AG10803 (cell line): ENCODE measurements at places on chromosomes 11 and 22.

DNA sequence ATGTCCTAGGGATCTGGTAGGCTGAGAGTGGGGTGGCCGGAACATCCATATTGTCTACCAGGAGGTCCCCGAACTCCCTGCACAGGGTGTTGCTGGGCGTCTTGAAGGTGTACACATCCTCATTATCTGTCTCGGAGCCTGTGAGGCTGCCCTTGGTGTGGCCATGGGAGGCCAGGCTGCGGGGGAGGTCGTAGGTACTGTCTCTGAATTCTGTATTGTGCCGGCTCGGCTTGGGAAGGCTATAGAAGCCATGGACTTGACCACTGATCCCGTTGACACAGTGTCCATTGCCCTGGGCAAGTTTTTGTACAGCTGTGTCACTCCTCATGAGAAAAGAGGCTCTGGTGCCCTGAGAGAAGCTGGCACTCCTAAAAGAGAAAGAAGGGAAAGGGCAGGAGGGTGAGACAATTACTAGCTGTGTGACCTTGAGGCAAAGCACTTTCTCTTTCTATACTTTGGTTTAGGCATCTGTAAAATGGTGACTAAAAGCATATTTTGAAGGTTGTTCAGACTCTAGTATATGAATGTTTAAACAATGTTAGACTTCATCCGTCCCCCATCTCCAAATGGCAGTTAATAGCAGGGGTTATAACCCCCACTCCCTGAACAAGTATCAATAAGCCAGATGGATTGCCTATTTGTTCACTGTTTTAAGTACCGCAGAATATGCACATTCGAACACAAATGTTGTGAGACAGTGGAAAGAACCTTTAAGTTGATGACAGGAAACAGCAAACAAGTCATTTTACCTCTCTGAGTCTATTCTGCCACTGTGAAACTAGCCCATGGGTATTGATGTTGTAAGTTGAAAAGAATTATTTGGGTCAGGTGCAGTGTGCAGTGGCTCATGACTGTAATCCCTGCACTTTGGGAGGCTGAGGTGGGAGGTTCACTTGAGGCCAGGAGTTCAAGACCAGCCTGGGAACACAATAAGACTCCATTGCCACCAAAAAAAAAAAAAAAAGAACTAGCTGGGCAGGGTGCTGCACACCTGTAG lies 38.3 kb downstream of the USP35 start:
- DNase-seq: no peak

DNA sequence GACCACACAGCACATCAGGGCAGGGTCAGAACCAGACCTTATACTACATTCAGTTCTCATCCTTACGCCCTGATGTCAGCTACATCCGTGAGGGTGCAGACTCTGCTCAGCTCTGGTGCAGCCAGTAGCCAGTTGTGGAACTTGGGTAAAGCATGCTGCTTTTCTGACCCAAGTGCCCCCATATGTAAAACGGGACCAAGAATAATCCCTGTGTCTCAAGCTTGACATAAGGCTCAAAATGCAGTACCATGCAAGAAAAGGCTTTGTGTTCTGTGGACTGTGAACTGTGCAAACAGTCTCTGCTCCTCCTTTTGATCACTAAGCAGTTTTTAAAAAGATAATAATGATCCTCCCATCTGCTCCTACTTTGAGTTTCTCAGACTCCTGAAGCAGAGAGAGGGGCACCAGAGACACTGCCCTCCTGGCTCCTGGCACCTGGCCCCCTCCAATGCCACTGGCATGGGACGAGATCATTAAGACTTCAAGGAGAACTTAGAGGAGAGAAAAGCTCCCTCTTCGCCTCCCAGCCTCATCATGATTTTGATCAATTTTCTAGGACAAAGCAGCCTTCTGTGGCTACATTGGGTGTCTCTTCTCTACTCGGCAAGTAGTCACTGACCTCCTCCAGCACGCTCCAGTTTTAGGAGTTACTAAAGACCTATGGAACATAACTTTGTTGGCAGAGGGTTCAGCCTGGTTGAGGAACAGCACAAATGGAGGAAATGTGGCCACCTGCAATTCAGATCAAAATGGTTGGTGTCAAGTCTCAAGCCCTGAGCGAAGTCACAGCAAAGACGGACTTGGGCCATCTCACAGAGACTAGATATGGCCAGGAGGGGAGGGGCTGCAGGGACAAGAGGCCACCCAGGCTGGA lies 23.9 kb downstream of the IL10RA start:
- DNase-seq: no peak

GRCh38 chr11:47924184-47924691 lies 56.1 kb upstream of the PTPRJ start:
- DNase-seq: peak; percentile 78

DNA sequence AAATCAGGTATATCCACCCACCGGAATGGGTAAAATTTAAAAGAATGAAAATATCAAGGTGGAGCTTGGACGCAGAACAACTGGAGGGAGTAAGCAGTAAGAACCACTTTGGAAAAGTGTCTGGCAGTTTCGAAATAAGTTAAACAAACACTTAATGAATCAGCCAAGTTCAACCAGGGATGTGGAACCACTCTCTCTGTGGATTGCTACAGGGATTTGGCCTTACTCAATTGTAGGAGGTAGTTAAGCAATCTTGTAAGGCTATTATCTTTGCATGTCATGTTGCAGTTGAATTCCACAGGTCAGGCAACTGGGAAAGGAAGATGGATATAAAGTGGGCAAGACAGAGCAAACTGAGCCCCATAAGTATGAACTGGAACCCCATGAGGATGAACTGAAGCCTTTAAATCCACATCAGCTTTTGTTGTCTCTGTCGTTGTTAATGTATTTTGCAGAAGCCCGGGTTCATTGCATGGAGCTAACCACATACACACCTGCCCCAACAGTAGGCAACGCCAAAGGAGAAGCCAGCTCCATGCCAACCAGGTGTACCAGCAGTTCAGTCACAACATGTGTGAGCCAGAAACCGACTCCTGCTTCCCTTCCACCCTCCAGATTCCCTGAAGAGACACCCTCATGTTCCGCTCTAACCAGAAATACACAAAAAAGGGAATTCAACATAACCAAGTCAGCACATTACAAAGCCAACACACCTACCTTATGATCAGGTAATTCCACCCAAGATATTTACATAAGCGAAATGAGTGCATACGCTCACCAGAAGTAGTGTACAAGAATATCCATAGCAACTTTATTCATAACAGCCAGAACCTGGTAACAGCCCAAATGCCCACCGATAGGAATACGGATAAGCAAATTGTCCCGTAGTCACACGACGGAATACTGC lies 8.0 kb upstream of the SLC43A3 start:
- peak; percentile 96 for DNase-seq

DNA sequence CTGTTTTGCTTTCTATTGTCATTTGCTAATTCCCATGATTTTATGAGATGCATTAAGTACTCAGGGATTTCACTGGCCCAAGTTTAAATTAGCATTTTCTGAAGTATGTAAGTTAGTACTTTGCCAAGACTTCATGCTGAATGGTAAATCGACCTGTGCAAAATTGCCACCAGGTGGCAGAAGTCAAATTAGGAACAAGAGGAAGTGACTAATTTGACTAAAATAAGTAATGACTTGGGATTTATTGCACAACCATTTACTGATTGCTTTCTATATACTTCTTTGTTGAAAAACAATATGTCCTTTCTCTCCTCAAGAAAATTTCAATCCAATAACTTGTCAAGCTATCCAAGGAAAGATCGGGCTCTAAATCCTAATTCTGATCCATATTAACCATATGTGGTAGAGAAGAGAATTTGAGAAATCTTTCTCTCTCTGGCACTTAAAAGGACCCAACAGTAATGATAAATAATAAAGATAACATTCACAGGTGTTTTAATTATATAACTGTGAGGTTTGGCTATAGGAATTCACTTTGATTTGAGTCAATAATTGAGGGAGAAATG lies 253.7 kb upstream of the CHORDC1 start:
- DNase-seq: no peak

DNA sequence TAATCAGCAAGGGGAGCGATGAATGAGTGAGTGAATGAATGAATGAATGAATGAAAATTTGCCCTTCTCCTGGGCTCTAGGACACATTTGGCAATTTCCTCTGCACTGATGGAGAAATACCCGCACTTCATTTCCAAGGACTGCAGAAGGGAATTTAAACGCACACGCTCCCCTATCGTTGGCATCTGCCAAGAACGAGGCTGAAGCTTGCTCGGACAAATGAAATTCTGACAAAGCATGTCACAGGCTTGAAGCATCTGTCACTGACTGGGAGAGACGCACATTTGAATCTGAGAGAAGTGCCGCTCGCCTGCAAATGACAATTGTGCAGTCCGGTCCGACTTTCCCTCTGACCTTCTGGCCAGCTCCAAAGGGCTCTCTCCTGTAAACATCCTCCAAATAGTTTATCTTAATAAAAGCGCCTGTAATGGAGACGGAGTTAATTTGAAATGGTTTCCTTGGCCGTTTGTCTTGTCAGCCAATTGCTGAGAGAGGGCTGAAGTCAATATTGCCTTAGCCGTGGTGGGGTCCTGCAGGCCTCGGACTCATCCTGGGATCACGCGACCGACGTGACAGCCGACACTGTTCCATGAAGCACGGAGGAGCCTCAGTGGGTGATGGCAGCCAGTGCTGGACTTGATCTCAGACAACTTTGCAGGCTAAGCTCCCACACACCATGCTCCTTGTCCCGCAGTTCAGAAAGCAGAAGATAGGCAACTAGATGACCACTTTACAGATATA lies 260.7 kb downstream of the MN1 start:
- DNase-seq: no peak

GRCh38 chr22:46346680-46347405 lies 11.3 kb downstream of the TRMU start:
- no peak for DNase-seq

DNA sequence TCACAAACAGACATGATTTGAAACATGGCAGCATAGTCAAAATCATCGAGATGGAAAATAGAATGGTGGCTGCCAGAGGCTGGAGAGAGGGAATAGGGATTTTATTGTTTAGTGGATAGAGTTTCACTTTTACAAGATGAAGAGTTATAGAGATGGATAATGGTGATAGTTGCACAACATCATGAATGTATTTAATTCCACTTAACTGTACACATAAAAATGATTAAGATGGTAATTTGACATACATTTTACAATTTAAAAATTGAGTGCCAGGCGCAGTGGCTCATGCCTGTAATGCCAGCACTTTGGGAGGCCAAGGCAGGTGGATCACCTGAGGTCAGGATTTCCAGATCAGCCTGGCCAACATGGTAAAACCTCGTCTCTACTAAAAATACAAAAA lies 21.2 kb downstream of the TTC28 start:
- no peak for DNase-seq

- DNase-seq: peak; percentile 88
Measured at GRCh38 chr11:69301455-69302401, 7.8 kb downstream of the MYEOV start.

- DNase-seq: peak; percentile 80
Measured at GRCh38 chr11:23903044-23903704, 593.7 kb upstream of the LUZP2 start.

- no peak for DNase-seq
Measured at GRCh38 chr11:21556926-21557325, 636.0 kb upstream of the ANO5 start.

DNA sequence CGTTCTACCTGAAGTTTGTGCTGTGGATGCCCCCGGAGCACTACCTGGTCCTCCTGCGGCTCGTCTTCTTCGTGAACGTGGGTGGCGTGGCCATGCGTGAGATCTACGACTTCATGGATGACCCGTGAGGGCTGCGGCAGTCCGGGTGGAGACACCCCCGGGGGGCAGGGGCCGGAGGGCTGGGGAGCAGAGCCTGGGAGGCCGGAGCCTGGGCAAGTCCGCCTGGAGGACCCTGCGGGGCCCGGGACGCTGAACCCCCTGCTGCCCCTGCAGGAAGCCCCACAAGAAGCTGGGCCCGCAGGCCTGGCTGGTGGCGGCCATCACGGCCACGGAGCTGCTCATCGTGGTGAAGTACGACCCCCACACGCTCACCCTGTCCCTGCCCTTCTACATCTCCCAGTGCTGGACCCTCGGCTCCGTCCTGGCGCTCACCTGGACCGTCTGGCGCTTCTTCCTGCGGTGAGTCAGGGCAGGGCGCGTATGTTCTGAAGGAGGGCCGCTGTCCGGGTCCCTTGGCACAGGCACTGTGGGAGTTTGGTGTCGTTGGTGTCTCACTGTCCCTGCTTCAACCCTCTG lies 17.3 kb downstream of the RNH1 start:
- no peak for DNase-seq

DNA sequence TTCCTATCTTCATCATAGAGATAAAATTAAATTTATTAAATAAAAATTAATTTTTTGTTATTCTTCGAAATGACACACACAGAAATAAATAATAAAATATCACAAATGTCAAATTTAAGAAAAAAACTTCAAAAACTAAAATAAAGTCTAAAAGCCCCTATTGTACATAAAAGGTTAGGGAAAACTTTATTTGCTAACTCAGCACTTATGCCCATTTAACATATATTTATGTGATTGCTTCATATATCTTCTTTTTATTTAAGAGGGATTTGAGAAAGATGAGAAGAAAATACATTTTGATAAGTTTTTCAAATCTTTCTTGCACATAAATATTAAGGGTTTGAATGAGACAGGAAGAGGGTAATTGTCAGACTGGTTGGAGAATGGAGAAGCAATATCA lies 2350.4 kb upstream of the RAG2 start:
- DNase-seq: no peak

GRCh38 chr11:130924750-130925149 lies 8.5 kb upstream of the SNX19 start:
- no peak for DNase-seq

- DNase-seq: peak; percentile 43
Measured at GRCh38 chr11:13674799-13675509, 6.5 kb downstream of the FAR1 start.

GRCh38 chr22:49930596-49931412 lies 12.4 kb downstream of the CRELD2 start:
- DNase-seq: peak; percentile 69

DNA sequence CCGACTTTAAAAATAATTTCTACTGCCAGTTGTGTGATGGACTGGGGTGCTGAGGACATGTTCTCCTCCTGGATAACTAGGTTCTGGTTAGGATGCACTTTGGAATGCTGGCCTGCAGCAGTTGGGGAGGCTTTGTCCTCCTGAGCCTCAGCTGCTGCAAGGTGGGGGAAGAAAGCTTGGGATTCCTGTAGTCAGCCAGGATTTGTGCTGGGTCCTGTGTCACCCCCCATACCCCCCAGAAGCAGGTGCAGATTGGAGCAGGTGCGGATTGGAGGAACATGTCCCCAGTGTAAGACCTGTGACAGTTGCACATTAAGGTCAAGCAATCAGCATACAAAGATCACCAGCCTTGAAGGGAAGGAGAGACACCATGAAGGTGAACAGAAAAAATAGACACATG lies 51.1 kb downstream of the MED15 start:
- no peak for DNase-seq

DNA sequence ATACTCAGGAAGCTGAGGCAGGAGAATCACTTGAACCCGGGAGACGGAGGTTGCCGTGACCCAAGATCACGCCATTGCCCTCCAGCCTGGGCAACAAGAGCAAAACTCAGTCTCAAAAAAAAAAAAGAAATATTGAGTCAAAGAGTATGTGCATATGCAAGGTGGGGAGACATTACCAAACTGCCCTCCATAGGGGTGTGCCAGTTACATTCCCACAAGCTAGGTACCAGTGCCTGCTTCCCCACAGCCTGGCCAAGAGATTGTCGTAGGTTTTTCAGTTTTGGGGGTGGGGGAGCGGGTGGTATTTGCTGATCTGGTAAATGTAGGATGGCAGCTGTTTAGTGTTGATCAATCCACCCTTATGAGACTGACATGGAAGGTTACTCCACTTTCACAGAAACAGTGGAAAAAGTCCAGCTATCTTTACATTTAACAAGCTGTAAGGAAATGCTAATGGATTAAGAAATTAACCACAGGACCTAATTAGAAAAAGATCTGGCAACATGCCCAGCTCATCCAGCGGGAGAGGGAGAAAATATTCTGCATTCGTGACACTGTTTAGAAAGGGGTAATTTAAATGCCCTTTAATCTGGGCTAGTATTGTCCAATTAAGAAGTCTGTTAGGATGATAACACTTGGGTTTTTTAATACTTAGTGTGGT lies 89.4 kb downstream of the PACS1 start:
- peak; percentile 28 for DNase-seq
